Endothelial cell (in vitro differentiated cells): ENCODE measurements at places on chromosomes 12 and 14.

DNA sequence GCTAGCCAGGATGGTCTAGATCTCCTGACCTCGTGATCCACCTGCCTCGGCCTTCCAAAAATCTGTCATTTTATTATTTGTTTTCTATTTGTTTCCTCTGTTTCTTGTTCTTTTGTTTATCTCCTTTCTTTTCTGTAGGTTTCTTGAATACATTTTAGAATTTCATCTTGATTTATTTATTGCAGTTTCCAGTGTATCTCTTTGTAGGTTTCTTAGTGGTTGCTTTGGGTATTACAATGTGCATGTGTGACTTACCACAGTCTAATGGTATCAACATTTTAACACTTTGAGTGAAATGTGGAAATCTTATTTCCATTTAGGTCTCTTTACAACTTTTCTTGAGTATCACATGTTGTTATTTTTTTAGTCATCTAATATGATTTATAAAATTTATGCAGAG, 29.9 kb upstream of the MUCL1 start:
- no peak for DNase-seq

DNA sequence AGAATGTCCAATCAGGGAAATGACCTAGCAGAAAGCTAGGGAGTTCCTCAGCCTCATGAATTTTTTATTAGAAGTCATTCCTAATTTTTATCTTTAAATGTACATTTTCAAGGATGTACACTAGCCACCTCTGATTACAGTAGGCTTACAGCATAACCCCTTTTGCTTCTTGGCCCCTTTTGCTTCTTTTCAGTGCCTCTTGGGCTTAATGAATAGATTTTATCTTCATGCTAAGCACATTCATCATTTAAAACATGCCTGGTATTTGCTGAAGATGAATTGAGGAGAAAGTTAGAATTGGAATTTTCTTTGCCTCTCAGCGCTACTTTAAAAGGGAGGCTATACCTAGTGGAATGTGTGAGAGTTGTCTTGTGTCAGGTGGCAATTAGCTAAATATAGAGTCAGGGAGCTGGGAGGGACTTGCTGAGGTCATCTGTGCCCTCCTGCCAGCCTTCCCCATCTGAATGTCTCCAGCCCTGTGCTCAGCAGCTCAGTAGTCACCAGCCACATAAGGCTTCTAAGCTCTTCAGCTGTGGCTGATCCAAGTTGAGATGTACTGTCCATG, 132.1 kb downstream of the SAMD4A start:
- DNase-seq: no peak

DNA sequence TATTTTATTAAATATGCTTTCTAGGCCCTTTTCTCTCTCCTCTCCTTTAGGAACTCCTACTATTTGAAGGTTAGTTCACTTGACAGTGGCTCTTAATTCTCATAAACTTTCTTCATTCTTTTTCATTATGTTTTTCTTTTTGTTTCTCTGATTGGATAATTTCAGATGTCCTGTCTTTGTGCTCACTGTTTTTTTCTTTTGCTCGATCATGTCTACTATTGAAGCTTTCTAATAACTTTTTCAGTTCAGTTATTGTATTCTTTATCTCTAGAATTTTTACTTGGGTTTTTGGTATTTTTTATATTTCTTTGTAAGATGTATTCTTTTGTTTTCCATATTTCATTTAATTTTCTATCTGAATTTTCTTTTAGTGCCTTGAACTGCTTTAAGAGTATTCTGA, 215.0 kb downstream of the PLCZ1 start:
- DNase-seq: no peak

- no peak for DNase-seq
Observed at GRCh38 chr12:15629108-15629507, 160.1 kb downstream of the EPS8 start.

DNA sequence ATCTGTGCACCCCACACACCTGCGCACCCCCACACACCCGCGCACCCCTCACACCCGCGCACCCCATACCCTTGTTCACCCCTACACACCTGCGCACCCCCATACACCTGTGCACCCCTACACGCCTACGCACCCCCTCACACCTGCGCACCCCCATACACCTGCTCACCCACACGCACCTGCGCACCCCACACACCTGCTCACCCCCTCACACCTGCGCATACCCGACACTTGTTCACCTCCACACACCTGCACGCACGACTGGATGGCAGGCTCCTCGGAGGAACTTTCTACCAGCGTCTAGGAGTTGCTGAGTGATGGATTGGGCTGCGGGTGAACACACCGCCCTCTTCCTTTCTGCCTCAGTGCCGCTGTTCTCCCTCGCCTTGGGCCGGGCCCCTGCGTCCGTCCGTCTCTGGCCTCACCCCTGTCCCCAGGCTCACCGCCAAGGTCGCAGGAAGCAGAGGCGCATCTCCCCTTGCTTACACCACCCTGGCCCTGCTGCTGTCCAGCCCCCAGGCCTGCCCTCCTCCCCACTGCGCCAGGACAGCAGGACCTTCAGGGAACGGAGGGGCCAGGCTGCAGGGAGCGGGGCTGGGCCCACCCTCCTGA, 20.7 kb upstream of the TMEM106C start:
- no peak for DNase-seq

DNA sequence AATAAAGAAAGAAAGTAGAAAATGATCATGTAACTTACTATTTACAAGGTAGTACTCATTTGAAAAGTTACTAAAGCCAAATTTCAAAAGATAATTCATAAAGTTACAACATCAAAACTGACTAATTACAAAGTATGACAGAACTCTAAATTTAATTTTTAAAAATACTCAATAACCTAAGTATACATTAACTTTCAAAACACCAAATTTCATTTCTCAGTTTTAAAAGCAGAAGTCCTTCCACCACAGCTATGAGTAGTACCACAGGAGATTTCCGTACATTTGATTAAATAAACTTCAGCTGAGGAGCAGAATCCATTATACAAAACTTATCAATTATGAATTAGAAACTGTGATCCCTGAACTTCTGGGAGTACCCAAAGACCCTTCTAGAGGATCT, 100.8 kb upstream of the BBS10 start:
- DNase-seq: no peak
